ENCODE measurements at places on chromosomes 7 and 10. TPM values are rescaled to one million over a fixed set of nuclear protein-coding genes. Genes with fewer than 3 reads are reported as not detected.
A peak's percentile ranks its signal among the peaks of the same experiment; 100 is the strongest.

DNA sequence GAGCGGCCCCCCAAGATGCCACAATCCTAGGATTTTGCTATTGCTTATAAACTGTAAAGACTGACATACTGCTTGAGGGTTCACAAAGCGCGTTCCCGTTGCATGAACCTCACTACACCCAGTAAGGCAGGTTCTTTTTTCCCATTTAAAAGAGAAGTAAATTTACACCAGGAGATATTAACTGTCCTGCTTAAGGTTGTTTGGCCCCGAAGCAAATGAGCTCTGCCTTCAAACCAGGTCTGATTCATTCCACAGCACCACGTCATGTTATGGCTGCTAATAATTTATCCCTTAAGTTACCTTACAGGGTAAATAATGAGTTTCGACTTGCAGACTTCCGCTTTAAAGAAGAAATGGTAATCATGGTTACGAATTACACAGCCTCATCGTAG lies 559 bp upstream of the FKBP14 start:
- no peak for DNase-seq
- H3K36me3 ChIP-seq: no peaks in the 10 kb centered on the region
- H3K27ac ChIP-seq: peak overlapping the region; percentile 61
- H3K27me3 ChIP-seq: no peaks in the 10 kb centered on the region
- peaks cover 15% of the 10 kb centered on the region for H3K4me1 ChIP-seq
- peak overlapping the region; percentile 96 for H3K4me3 ChIP-seq

- DNase-seq: no peak
- no peaks in the 10 kb centered on the region for H3K36me3 ChIP-seq
These were observed 62.9 kb upstream of the PRR15 start for GRCh38 chr7:29500719-29501118.

DNA sequence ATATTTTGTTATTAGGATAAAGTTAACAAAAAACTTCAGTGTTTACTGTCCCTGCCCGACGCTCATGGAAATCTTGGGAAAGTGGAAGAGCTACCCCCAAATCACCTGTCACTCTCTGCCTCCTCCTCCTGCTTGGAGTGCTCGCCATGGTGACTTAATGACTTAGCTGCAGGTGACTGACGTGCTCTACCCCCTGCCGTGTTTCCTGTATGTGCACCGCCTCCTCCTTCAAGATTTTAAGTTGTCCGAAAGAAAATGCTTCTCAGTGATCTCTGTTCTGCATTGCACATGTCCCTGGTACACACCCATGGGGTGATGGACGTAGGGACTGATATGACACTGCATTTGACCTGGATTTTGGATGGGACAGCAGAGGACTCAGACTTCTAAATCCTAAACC lies 338.8 kb upstream of the SHH start:
- no peak for DNase-seq
- no peaks in the 10 kb centered on the region for H3K4me1 ChIP-seq
- peaks cover 3% of the 10 kb centered on the region for H3K27me3 ChIP-seq
- H3K36me3 ChIP-seq: no peaks in the 10 kb centered on the region

- no peaks in the 10 kb centered on the region for H3K36me3 ChIP-seq
- no peak for DNase-seq
- H3K4me3 ChIP-seq: no peak overlapping the region
- H3K27me3 ChIP-seq: no peaks in the 10 kb centered on the region
- H3K27ac ChIP-seq: no peak overlapping the region
These were observed 24.6 kb upstream of the INMT start for GRCh38 chr7:30727061-30727945.

GRCh38 chr10:514137-514671 lies 175.3 kb downstream of the DIP2C start:
- H3K27me3 ChIP-seq: no peaks in the 10 kb centered on the region
- H3K36me3 ChIP-seq: no peaks in the 10 kb centered on the region

DNA sequence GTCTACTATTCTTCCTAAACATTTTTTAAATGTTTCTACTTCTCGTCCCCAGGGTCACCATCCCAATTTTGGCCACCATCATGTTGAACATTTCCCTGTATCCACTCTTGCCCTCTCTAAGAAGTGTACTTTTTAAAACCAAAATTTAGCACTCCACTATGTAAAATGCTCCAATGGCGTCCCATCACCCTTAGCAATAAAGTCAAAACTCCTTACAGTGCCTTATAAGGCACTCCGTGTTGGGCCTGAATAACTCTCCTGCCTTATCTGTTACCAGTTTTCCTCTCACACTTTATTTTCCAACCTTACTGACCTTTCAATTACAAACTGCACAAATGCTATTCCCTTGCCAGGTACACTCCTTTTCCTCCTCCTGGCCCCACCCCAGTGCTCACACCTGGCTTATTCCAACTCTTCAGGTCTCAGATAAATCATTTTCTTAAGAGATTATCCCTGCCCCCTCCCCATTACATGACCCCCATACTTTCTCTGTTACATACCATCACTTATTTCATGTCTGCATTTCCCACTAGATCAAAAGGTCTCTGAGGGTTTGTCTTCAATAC lies 1.3 kb downstream of the TMEM168 start:
- DNase-seq: no peak
- H3K27ac ChIP-seq: peak overlapping the region; percentile 96
- peak overlapping the region; percentile 80 for H3K4me3 ChIP-seq
- peaks cover 4% of the 10 kb centered on the region for H3K36me3 ChIP-seq
- H3K4me1 ChIP-seq: peaks cover 12% of the 10 kb centered on the region
- no peaks in the 10 kb centered on the region for H3K27me3 ChIP-seq

DNA sequence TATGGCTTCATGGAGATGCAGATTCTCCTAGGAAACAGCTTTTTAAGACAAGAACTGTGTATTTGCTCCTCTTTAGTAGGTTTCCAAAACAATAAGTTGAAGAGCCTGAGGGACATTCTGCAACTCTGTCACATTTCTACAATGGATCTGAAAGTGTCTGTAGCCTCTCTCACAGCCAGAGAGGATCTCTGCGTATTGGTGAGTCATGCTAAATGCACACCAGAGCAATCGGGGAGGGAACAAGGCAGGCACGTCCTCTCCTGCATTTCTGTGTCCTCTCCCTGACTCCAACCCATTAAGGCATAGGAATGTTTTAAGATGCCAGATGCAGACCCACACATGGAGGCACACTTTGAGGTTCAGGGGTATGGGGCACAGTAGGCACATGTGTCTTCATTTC lies 1126.4 kb upstream of the GHITM start:
- no peaks in the 10 kb centered on the region for H3K36me3 ChIP-seq
- H3K4me1 ChIP-seq: no peaks in the 10 kb centered on the region
- DNase-seq: no peak
- no peak overlapping the region for H3K4me3 ChIP-seq
- H3K27ac ChIP-seq: no peak overlapping the region
- no peaks in the 10 kb centered on the region for H3K27me3 ChIP-seq

Gene ZNF786
- 6.2 TPM for total RNA-seq
